Liver (tissue), 10 donors: ENCODE measurements at places on chromosomes 7 and 10.

DNA sequence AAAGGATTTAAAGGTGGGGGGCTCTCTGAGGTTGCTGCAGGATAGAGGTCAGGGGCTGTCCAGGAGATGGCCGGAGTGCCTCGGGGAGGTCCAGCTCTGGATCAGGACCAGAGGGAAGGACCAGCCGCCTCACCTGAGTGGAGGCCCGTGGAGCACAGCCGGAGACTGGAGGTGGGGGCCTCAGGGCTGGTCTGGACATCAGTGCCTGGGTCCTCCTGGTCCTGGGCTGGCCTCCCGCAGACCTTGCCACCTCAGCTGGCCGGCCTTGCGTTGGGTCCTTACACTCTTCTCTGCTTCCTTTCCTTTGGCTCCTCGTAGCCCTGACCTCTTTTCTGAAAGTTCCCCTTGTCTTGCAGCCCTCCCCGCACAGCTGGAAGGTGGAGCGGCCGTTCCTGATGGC is 2.0 kb downstream of the SUN1 start:
- DNase-seq = no peak

DNA sequence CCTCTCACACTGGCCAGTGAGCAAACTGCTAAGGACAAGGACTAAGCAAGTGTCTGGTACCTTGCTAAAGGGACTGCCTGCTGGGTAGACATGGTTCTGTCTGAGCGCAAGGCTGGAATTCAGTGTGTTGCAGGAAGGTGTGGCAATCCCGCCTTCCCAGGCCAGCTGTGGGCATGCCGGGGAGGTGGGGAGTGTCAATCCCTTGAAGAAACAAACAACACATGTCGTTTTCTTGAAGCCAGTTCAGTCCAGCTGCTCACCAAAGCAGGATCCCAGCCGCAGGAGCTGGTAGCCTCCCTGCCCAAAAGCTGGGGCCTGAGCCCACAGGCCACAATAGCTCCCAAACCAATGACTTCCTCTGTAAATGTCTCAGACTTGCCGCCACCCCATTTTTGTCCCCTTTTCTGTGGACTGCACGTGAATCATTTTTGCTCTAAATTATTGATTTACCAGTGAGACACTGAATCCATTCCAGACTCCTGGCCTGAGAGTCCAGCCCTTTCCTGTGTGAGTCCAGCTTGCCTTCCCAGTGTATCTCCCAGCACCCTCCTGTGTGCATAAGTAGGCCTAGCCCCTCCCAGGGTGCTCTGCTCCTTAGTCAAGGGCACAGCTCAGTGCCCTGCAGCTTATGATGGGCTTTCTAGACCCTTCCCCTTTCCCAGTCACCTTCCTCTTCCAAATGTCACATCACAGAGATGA is 166.8 kb downstream of the RGS10 start:
- DNase-seq = no peak

- DNase-seq = no peak
These were observed 121.2 kb upstream of the NPVF start for GRCh38 chr7:25349283-25350017.

DNA sequence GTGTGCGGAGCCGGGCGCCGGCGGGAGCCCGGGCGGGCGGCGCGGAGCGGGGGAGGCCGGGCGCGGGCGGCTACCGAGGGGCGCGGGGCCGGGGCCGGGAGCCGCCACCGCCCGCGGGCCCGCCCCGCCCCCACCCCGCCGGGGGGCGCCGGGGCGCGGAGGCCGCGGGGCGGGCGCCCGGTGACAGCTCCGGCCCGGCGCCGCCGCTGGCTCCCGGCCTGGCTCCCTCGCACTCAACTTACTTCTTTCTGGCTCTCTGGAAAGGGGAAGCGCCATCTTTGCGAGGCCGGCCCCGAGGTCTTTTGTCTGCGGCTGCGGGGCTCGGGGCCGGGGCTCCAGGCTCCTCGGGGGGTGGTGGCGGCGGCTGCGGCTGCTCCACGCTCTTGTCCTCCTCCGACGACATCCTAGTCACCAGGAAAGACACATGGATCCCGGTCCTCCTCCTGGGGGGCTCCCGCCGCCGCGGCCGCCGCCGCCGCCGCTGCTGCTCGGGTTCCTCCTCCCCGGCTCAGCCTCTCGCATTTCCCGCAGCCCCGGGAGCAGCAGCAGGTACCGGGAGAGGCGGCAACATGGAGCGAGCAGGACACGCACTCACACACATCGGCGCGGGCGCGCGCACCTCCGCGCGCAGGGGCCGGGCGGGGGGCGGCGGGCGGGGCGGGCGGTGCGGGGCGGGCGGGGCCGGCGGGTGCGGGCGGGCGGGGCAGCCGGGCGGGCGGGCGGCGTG is at the start of gene KMT2C:
KMT2C (minus strand) TSS at position 620 of the 727 bp plus-strand sequence; CDS start at position 403, 217 bp downstream.
- peak; percentile 70 for DNase-seq

DNA sequence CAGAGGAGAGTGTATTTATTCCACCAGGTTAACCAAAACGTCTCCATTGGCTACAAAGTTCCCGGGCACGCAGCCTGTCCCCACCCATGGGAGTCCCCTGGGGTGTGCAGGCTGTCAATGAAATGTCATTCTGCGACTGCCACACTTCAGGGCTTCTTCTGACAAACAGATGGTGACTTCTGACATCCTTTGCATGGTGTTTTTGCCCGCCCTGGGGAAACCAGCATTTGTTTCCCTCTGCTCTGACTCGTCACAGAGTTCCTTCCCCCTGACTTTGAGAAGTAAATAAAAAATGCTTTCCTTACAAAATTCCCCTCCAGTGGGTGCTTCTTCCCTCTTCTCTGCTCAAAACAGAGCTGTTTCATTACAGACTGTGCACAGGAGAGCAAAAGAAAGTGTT is 38.2 kb downstream of the TNS3 start:
- peak; percentile 30 for DNase-seq

DNA sequence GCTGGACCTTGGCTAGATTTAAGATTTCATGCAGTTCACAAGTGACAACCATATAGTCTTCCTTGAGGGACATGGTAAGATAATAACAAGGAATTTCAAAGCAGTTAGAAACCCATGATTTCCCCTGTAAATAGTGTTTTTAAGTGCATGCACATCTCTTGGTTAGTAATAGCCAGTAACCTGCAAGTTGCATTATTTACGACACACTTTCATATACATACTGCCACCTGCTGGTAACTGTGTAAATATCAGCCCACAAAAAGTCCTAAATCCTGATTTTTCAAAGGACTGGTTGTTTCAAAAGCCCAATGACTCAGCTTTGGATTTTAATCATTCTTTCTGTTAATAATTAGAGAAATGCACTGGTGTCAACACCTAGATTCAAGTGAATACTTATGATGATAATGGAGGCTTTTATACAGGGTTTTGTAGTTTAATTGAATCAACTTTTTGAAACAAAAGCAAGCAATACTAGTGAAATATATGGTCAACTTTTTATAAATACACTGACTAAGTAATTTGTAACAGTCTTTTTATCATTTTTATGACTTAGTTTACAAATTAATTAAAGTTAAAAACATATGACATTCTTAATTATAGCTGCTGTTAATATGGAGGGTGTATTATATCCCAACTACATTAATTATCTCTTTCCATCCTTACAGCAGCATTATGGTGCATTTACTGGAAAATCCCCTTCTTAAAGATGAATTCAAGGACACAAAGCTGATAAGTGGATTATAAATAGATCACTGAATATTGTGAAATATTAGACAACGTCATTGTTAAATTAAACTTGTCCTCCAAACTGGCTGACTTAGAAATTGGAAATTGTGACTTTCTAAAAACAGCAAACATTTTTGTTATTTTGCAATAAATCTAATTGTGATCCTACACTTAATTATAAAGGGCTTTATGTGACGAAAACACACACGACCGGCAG is 367.7 kb upstream of the SEMA3D start:
- DNase-seq = no peak

DNA sequence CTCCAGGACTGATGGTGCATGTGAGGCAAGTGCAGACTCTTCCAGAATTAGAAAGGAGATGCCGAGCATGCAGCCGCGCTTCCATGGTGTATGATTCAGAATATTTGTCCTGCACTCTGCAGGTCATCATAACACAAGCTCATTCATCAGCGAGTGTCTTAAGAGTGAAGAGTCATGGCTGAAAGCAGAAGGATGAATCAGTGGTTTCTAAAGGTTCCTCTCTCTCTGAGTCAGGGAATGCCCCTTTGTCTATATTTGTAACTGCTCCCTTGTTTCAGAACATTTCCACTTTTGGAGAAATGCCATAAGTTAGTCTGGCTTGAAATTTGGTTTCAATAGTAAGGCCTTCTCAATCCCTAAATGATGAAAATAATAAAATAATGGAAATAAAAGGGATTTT is 52.3 kb downstream of the HECW1 start:
- no peak for DNase-seq

- DNase-seq = no peak
These were observed 17.0 kb upstream of the RALA start for GRCh38 chr7:39606352-39606751.

DNA sequence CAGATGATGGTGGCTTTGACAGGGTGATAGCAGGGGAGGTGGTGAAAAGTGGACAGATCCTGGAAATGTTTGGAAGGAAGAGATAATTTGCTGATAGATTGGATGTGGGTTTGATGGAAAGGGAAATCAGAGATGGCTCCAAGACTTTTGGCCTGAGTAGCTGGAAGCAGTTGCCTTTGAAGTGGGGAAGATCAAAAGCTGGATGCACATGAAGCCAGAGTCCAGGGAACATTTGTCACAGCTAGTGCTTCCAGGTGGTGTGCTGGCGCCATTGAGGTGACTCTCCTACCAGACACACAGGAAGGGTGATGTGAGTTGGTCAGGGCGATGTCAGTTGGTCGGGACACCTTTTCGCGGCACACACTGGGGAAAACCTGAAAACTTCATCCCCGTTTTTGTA is 15.9 kb downstream of the DYNC1I1 start:
- DNase-seq = no peak

- no peak for DNase-seq
These were observed 395.6 kb downstream of the TNS3 start for GRCh38 chr7:47186316-47186715.
